ENCODE measurements at places on chromosomes 4 and X. TPM values are rescaled to one million over a fixed set of nuclear protein-coding genes. Genes with fewer than 3 reads are reported as not detected.

The VCX gene
- not detected for total RNA-seq

The CFAP99 gene
- total RNA-seq, result not detected

The FGF5 gene
- 1.3 TPM for total RNA-seq

The PNMA6F gene
- not detected for total RNA-seq

The ZNF141 gene
- total RNA-seq, result 7.9 TPM

The CT45A1 gene
- not detected for total RNA-seq

The GAGE12E gene
- total RNA-seq, result not detected

The MED12 gene
- total RNA-seq, result 39.8 TPM

- peak; percentile 92 for DNase-seq
Observed at GRCh38 chrX:102745857-102746584, 25.5 kb downstream of the GPRASP3 start.

DNA sequence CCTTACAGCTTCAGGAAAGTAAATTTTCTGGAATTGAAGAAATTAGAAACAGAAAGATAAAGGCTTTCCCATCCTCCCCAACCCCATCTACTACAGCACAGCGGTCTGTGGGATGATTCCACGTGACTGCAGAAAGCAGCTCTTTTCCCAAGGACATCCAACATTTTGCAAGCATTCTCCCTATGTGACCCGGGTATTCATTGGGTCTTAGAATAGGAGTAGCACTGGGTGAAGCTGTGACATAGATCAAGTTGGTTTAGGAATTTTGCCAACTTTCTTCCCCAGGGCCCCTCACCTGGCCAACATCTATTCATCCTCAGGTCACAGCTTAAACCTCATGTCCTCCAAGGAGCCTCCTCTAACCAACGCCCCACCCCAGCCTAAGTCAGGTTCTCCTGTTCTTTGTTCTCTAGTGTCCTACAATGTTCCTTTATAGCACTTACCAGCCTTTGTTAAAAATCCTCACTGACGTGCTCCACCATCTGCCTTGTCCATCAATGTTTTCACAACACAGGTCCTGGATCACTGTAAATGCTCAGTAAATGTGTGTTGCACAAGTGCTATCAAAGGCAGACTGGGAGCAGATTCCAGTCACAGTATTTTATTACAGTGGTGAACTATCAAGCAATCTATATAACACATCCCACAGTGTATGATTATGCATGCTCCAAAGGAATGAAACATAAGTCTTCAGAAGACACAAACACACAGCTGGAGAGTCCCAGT is 80.9 kb upstream of the MTM1 start:
- DNase-seq, result no peak

GRCh38 chr4:85498068-85498733 is 23.3 kb downstream of the ARHGAP24 start:
- DNase-seq, result no peak

DNA sequence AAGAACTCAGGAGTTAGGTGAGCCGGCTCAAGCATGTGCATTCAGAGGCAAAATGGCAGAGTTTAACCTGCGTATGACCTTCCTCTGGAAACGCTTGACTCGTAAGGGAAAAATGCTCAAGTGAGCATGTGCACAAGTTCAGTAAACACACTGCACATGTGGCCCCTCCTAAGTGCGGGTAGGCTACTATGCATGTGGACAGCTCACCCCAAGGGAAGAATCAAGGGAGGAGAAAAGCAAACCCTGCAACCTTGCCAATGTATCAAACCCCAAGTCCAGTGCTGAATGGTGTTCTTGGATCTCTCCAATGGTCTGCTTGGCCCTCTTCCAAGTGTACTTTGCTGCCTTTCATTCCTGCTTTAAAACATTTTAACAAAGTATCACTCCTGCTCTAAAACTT is 407.1 kb downstream of the ADAM29 start:
- DNase-seq, result no peak

GRCh38 chr4:128221586-128221985 is 66.0 kb downstream of the PGRMC2 start:
- DNase-seq, result no peak

GRCh38 chr4:144905286-144905685 is 192.7 kb downstream of the ANAPC10 start:
- no peak for DNase-seq

DNA sequence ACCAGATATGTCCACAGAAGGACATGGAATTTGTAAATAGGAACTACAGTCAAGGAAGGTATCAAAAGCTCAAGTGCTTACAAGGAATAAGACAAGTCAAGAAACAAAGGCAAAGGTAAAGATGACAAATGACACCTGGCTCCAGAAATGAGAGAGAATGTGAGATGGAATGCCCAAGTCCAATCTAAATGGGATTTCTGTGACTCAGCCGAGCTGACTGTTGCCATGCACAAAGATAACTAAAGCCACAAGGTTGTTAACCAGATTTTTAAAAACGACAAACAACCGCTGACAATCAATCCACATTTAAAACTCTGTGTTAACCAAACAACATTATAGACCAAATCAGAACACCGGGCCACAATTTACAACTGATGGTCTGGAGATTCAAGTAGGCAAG is 1.1 kb downstream of the NFXL1 start:
- DNase-seq, result no peak

- no peak for DNase-seq
Observed at GRCh38 chr4:11608992-11609391, 180.3 kb upstream of the HS3ST1 start.

- DNase-seq, result no peak
Observed at GRCh38 chr4:78014889-78015886, 41.9 kb upstream of the FRAS1 start.

- DNase-seq, result no peak
Observed at GRCh38 chr4:139986689-139987501, 167.1 kb downstream of the MAML3 start.

DNA sequence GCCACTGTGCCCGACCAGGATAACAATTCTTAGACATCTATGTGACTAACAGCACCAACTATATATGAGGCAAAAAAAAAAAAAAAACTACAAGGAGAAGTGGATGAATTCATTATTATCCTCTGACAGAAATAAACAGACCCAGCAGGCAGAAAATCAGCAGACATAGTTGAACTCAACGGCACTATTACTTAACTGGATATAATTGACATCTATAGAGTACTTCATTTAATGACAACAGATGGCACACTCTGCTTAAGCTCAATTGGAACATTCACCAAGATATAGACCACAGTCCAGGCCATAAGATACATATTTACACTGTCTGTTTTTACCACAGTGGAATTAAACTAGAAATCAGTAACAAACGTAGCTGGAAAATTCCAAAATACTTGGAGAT is 13.3 kb downstream of the CLDN22 start:
- no peak for DNase-seq

DNA sequence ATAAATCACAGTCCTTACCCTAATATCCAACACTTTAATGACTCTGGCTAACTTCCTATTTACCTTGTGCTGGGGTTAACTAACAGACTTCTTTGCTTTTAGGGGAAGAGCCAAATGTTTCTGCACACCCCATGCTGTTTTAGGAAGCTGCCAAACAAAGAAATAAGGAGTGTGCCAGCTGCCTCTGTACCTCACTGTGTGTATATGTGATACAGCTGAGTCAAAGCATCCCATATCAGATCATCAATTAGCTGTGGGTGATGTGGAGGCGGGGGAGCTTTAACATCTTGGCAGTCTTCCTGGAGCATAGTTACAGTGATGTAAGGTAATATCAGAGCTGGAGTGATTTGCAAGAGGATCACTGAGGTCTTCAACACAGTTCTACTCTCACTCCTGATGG is 95.4 kb downstream of the COL25A1 start:
- DNase-seq, result no peak

DNA sequence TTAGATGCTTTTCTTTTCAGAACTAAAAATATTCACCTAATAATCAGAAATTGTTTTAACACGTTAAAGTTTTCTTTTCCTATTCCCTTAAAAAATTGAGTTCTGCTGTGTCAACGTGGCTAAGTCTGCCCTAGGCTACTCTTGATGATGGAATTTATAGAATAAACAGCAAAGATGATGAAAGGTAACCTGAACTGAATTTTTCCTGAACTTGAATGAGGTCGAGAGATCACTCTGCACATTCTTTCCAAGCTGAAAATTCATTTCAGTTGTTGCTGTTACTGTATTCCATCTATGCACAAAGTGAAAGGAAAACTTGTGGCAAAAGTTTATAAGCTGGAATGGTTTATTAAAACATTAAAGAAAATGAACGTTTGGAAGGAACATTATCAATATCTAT is 245.9 kb upstream of the GIMD1 start:
- no peak for DNase-seq

GRCh38 chr4:159273141-159273438 is 170.2 kb downstream of the RAPGEF2 start:
- no peak for DNase-seq

DNA sequence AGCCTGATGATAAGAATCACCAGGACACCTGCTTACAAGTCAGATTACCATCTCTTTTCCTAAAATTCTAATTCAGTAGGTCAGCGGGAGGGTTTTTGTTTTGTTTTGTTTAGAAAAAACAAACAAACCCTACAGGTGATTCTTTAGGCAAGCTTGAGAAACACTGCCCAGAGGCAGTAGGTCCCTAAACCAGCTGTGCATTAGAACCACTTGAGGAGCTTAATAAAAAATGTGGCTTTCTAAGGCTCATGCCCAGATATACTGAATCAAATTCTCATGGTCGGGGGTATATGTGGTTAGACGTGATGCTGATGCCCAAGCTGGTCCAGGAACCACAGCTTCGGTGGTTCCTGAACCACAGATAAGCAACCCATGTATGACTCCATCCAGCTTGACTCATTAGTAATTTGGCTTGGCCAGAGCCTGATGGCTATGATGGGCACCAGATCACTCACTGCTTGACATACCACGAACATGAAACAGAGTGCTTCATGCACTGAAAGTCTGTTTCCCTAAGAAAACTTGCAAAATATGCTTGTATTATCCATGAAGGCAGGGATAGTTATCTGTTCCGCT is 338.1 kb upstream of the F9 start:
- DNase-seq, result no peak

GRCh38 chr4:139300431-139301112 is 733 bp upstream of the NAA15 start:
- DNase-seq, result no peak

DNA sequence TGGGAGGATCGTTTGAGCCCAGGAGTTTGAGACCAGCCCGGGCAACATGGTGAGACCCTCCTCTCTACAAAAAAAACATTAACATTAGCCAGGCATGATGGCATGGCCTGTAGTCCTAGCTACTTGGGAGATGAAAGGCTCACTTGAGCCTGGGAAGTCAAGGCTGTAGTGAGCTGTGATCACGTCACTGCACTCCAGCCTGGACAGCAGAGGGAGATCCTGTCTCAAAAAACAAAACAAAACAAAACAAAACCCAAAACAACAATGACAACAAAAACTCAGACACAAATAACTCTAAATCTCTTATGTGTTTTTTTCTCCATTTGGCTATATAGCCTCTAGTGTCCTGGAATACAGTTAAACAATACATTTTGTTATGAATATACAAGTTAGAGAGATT is 127.3 kb upstream of the STK26 start:
- DNase-seq, result no peak

- DNase-seq, result no peak
Observed at GRCh38 chrX:65987811-65988210, 52.1 kb downstream of the VSIG4 start.

DNA sequence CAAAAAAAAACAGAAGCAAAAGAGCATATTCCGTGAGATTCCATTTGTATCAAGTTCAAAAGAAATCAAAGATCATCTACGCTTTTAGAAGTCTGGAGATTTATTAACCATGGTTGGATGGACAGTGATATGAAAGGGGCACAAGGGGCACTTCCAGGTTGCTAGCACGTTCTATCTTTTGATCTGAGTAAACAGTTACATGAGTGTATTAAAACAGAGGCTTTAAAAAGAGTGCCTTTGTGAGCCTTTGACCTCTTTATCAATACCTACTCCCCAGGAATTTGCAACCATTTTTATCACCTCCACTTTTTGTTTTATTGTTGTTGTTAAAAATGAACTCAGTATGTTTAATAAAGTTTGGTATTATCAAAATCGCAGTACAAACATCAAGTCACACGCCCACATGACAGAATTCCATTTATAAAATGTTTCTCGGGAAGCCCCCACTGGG is 72.4 kb upstream of the UCP1 start:
- no peak for DNase-seq

DNA sequence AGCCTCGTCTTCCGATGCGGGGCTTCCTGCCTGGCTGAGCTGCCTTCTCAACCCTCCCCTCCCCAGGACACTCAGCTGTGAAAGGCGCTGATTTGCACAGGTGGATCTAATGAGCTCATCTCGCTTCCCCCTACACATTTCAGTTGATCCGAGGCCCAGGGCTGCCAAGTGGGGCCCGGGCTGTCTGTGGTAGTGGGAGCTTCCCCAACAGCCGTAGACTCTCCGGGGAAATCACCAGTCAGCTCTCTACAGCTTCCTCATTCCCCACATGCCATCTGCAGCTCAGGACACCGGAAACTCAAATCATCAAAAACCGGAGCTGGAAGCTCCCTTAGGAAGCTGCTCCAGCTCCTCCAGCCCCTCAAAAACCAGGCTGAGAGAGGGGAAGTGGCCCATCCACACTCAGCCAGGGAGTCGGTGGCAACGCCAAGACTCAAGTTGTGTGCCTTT is 56.2 kb downstream of the SMIM20 start:
- peak; percentile 53 for DNase-seq

DNA sequence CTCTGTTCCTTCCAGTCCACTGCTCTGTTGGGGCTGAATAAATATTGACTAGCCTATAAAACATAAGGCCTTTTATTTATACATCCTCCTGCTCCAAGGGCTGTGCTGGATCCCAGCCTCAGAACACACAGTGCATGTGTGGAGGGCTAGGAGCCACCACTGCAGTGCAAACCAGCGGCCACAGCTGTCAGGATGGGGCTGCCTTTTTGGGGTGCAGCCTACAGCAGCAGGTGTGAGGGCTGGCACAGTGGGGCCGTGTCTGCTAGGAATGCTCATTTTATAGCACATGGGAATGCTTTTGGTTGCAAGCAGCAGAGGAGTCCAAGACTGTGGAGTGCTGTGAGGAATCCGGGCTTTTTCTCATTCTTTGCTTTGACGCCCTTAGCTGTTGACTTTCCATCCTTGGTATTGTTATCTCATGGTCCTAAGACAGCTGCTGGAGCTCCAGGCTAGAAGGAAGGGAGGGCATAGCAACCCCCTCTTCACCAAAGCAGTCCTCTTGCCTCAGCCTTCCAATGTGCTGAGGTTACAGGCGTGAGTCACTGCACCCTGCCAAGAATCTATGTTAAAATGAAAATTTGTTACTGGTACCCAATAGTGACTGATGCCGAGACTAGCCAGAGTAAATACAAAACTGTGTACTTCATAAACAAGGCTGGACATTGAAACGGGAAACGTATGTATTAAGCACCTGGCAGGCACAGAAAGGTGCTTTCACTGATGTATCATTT is 334.3 kb upstream of the GATB start:
- no peak for DNase-seq

DNA sequence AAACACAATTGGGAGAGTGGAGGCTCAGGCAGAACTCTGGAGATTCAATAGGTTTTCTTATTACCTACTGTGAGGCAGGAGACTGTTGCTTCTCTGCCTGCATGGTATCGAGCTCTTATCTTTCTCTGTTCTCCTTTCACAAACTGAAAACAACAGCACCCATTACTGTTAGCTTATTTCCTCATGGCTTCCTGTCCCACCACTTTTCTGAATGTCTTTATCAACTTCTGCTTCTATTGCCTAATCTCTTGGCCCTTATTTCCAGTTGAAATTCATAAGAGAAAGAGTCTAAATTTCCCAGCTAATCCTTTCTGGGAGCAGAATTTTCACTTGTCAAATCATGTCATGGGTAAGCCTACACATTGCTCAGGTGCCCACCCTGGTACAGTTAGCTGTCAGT is 46.8 kb upstream of the NDST3 start:
- no peak for DNase-seq

Data from chondrocyte (in vitro differentiated cells).